ENCODE measurements at places on chromosomes 5 and 9. TPM values are rescaled to one million over a fixed set of nuclear protein-coding genes. Genes with fewer than 3 reads are reported as not detected.

GRCh38 chr9:129383561-129384490 is 205.8 kb upstream of the IER5L start:
- peak overlapping the region; percentile 88 for H3K27ac ChIP-seq
- H3K36me3 ChIP-seq = no peaks in the 10 kb centered on the region
- H3K4me1 ChIP-seq = peaks cover 17% of the 10 kb centered on the region
- DNase-seq = peak; percentile 76
- peaks cover 2% of the 10 kb centered on the region for H3K27me3 ChIP-seq

- H3K4me1 ChIP-seq = no peaks in the 10 kb centered on the region
- H3K27ac ChIP-seq = no peak overlapping the region
- DNase-seq = no peak
- H3K27me3 ChIP-seq = peaks cover 56% of the 10 kb centered on the region
- H3K36me3 ChIP-seq = no peaks in the 10 kb centered on the region
These were observed 108.8 kb downstream of the BARX1 start for GRCh38 chr9:93846349-93846748.

- DNase-seq = no peak
- H3K4me1 ChIP-seq = no peaks in the 10 kb centered on the region
- no peaks in the 10 kb centered on the region for H3K36me3 ChIP-seq
- no peak overlapping the region for H3K27ac ChIP-seq
- H3K27me3 ChIP-seq = peaks cover 8% of the 10 kb centered on the region
These were observed 21.1 kb downstream of the GFPT2 start for GRCh38 chr5:180332051-180332517.

- peak overlapping the region; percentile 51 for H3K4me3 ChIP-seq
- peaks cover 88% of the 10 kb centered on the region for H3K36me3 ChIP-seq
- H3K27me3 ChIP-seq = no peaks in the 10 kb centered on the region
- H3K4me1 ChIP-seq = peaks cover 81% of the 10 kb centered on the region
These were observed 6.6 kb downstream of the GRK6 start for GRCh38 chr5:177432839-177433657.

GRCh38 chr5:82594097-82594496 is 315.9 kb upstream of the RPS23 start:
- no peak overlapping the region for H3K27ac ChIP-seq
- DNase-seq = no peak

- no peak overlapping the region for H3K4me3 ChIP-seq
- H3K27ac ChIP-seq = no peak overlapping the region
- no peaks in the 10 kb centered on the region for H3K27me3 ChIP-seq
These were observed 53.9 kb upstream of the CPEB4 start for GRCh38 chr5:173834071-173834771.

- H3K27me3 ChIP-seq = peaks cover 31% of the 10 kb centered on the region
- no peak for DNase-seq
- no peak overlapping the region for H3K4me3 ChIP-seq
These were observed 69.3 kb downstream of the MACIR start for GRCh38 chr5:103327893-103328292.

GRCh38 chr9:28792716-28793115 is 1219.4 kb upstream of the C9orf72 start:
- no peak overlapping the region for H3K4me3 ChIP-seq
- no peaks in the 10 kb centered on the region for H3K36me3 ChIP-seq

GRCh38 chr5:96330530-96331140 is 102.4 kb downstream of the PCSK1 start:
- no peak overlapping the region for H3K4me3 ChIP-seq
- DNase-seq = no peak
- H3K4me1 ChIP-seq = no peaks in the 10 kb centered on the region
- H3K27ac ChIP-seq = no peak overlapping the region

- H3K27ac ChIP-seq = no peak overlapping the region
- no peak overlapping the region for H3K4me3 ChIP-seq
- no peak for DNase-seq
- no peaks in the 10 kb centered on the region for H3K36me3 ChIP-seq
- no peaks in the 10 kb centered on the region for H3K27me3 ChIP-seq
These were observed 273.1 kb upstream of the PIK3R1 start for GRCh38 chr5:67942421-67942820.

- peaks cover 13% of the 10 kb centered on the region for H3K4me1 ChIP-seq
- DNase-seq = peak; percentile 14
- no peak overlapping the region for H3K4me3 ChIP-seq
- H3K27me3 ChIP-seq = no peaks in the 10 kb centered on the region
- no peak overlapping the region for H3K27ac ChIP-seq
These were observed 40.8 kb downstream of the GRAMD2B start for GRCh38 chr5:126464016-126464415.

- no peaks in the 10 kb centered on the region for H3K4me1 ChIP-seq
- H3K4me3 ChIP-seq = no peak overlapping the region
These were observed 261.2 kb upstream of the PIK3R1 start for GRCh38 chr5:67954351-67954750.

DNA sequence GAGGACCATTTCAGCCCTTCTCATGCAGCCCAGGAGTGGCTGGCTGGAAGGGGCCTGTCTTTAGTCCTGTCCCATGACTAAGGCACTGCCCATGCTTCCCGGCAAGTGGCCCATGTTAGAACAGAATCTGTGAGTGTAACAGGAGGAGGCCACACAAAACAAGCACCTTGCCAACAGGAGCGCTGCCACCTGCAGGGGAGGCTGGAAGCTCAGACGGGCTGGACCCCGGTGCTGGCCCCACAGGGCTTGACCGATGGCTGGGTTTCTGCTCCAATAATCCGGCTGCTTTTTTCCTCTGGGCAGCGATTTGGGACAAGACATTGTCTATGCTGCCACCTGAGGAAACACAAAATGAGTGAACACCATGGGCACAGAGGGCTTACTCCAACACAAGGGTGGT is 28.4 kb downstream of the ANKS6 start:
- no peak overlapping the region for H3K4me3 ChIP-seq
- no peaks in the 10 kb centered on the region for H3K27me3 ChIP-seq
- H3K36me3 ChIP-seq = peaks cover 3% of the 10 kb centered on the region
- no peak overlapping the region for H3K27ac ChIP-seq

- H3K4me1 ChIP-seq = peaks cover 44% of the 10 kb centered on the region
- peaks cover 17% of the 10 kb centered on the region for H3K36me3 ChIP-seq
- no peak for DNase-seq
These were observed 4.5 kb downstream of the ST6GALNAC4 start for GRCh38 chr9:127912296-127912695.

DNA sequence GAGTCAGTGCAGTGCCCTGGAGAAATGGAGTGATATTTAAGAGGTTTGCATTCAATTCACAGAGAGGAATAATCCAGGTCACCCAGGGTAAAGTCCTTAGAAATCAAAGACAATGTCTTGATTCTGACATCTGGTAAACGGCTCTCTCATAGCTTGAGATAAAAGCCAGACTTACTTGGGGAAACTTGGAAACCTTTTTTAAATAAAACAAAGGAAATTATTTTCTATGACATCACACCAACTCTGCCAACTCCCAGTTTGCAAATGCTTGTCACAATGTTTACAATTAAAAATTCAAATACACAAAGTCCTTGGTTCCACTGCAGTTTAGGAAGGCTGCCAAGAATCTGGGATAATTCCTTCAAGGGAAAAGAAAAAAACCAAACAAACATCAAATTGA is 255.1 kb upstream of the NREP start:
- no peaks in the 10 kb centered on the region for H3K4me1 ChIP-seq
- H3K27ac ChIP-seq = no peak overlapping the region
- DNase-seq = no peak

DNA sequence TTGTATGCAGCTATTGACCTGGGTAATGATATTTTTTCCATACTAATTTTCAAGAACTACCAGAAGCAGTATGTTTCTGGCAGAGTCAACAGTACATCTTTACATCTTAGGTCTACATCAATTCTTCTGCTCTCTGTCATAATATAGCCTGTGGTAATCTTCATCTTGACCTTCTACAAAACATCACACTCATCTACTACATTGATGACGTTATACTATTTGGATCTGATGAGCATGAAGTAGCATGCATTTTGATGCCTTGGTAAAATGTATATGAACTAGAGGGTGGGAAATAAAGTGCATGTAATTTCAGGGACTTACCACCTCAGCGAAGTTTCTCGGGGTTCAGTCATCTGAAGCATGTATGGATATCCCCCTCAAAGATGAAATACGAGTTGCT is 629.7 kb upstream of the SGCD start:
- H3K4me1 ChIP-seq = no peaks in the 10 kb centered on the region
- H3K27ac ChIP-seq = no peak overlapping the region
- DNase-seq = no peak
- no peaks in the 10 kb centered on the region for H3K27me3 ChIP-seq
- H3K4me3 ChIP-seq = no peak overlapping the region

- no peak overlapping the region for H3K27ac ChIP-seq
- H3K36me3 ChIP-seq = peaks cover 37% of the 10 kb centered on the region
- peaks cover 9% of the 10 kb centered on the region for H3K4me1 ChIP-seq
- H3K4me3 ChIP-seq = no peak overlapping the region
These were observed 58.2 kb downstream of the F2RL2 start for GRCh38 chr5:76565009-76565408.

GRCh38 chr9:91732187-91733005 is 217.6 kb downstream of the ROR2 start:
- peaks cover 9% of the 10 kb centered on the region for H3K27me3 ChIP-seq
- no peaks in the 10 kb centered on the region for H3K36me3 ChIP-seq
- H3K4me3 ChIP-seq = no peak overlapping the region
- no peak overlapping the region for H3K27ac ChIP-seq
- peaks cover 3% of the 10 kb centered on the region for H3K4me1 ChIP-seq
- no peak for DNase-seq

GRCh38 chr9:113775749-113776148 is 100.4 kb upstream of the ZNF618 start:
- H3K36me3 ChIP-seq = no peaks in the 10 kb centered on the region
- DNase-seq = no peak
- H3K27ac ChIP-seq = no peak overlapping the region
- H3K4me1 ChIP-seq = no peaks in the 10 kb centered on the region
- no peak overlapping the region for H3K4me3 ChIP-seq

DNA sequence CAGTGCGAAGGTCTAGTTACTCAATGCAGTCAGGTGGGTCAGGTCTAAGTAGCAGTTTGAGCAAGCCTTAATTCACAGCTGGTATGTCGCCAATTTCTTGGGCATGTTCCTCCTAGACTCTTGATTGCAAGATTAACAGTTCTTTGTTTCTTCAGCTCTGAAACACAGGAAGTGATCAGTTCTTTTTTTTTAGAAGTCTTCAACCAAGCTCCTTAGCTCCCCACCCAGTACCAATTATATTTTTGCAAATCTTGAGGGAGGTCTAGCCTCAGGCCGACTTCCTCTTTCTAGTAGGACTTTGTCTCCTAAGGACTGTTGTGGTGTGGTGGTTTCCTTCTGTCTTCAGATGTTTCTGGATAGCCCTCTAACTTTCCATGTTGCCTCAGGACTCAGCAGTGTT is 2054.2 kb downstream of the MAT2B start:
- no peak overlapping the region for H3K27ac ChIP-seq
- no peaks in the 10 kb centered on the region for H3K27me3 ChIP-seq
- DNase-seq = no peak
- no peaks in the 10 kb centered on the region for H3K36me3 ChIP-seq
- no peaks in the 10 kb centered on the region for H3K4me1 ChIP-seq
- no peak overlapping the region for H3K4me3 ChIP-seq

GRCh38 chr5:93585041-93585766 is 2.2 kb downstream of the NR2F1 start:
- peaks cover 7% of the 10 kb centered on the region for H3K36me3 ChIP-seq
- DNase-seq = no peak
- H3K4me1 ChIP-seq = peaks cover 28% of the 10 kb centered on the region
- peaks cover 52% of the 10 kb centered on the region for H3K27me3 ChIP-seq
- peak overlapping the region; percentile 44 for H3K4me3 ChIP-seq

- no peaks in the 10 kb centered on the region for H3K27me3 ChIP-seq
- H3K4me3 ChIP-seq = peak overlapping the region; percentile 58
- H3K36me3 ChIP-seq = peaks cover 89% of the 10 kb centered on the region
- H3K4me1 ChIP-seq = peaks cover 97% of the 10 kb centered on the region
- DNase-seq = peak; percentile 41
These were observed 31.2 kb downstream of the SEMA4D start for GRCh38 chr9:89466451-89467277.

- peaks cover 2% of the 10 kb centered on the region for H3K27me3 ChIP-seq
- no peak overlapping the region for H3K4me3 ChIP-seq
- no peak overlapping the region for H3K27ac ChIP-seq
- no peak for DNase-seq
These were observed 161.4 kb upstream of the KLF4 start for GRCh38 chr9:107650995-107651394.

- no peak overlapping the region for H3K4me3 ChIP-seq
- H3K36me3 ChIP-seq = no peaks in the 10 kb centered on the region
- no peak overlapping the region for H3K27ac ChIP-seq
These were observed 13.2 kb upstream of the LVRN start for GRCh38 chr5:115949096-115949495.

GRCh38 chr5:2917093-2917492 is 165.6 kb upstream of the IRX2 start:
- no peaks in the 10 kb centered on the region for H3K27me3 ChIP-seq
- DNase-seq = no peak
- no peak overlapping the region for H3K27ac ChIP-seq

GRCh38 chr5:231661-232060 is 13.5 kb downstream of the SDHA start:
- no peak for DNase-seq
- H3K36me3 ChIP-seq = peaks cover 58% of the 10 kb centered on the region
- H3K27me3 ChIP-seq = no peaks in the 10 kb centered on the region
- H3K27ac ChIP-seq = peak overlapping the region; percentile 46
- peaks cover 2% of the 10 kb centered on the region for H3K4me1 ChIP-seq

- H3K27ac ChIP-seq = no peak overlapping the region
- no peak overlapping the region for H3K4me3 ChIP-seq
- no peaks in the 10 kb centered on the region for H3K27me3 ChIP-seq
- no peak for DNase-seq
- H3K36me3 ChIP-seq = no peaks in the 10 kb centered on the region
- no peaks in the 10 kb centered on the region for H3K4me1 ChIP-seq
These were observed 33.8 kb upstream of the TXNDC8 start for GRCh38 chr9:110371411-110372007.

- peaks cover 14% of the 10 kb centered on the region for H3K27me3 ChIP-seq
- no peaks in the 10 kb centered on the region for H3K4me1 ChIP-seq
- no peak for DNase-seq
- peaks cover 2% of the 10 kb centered on the region for H3K36me3 ChIP-seq
- H3K4me3 ChIP-seq = no peak within 1 kb of the TSS
- H3K27ac ChIP-seq = no peak within 1 kb of the TSS
These were observed at the start of gene PCDHB2 for GRCh38 chr5:141094481-141095262. Gene PCDHB2, plus strand, starts transcription at chr5:141094615. Its CDS starts 176 bp downstream, at chr5:141094791.

- H3K4me1 ChIP-seq = peaks cover 23% of the 10 kb centered on the region
- no peak for DNase-seq
- no peak overlapping the region for H3K4me3 ChIP-seq
- H3K27me3 ChIP-seq = no peaks in the 10 kb centered on the region
These were observed 75.1 kb downstream of the MRPS27 start for GRCh38 chr5:72244862-72245371.

GRCh38 chr5:167853421-167853820 is 438.0 kb upstream of the WWC1 start:
- no peak overlapping the region for H3K4me3 ChIP-seq
- H3K27ac ChIP-seq = no peak overlapping the region
- DNase-seq = no peak
- no peaks in the 10 kb centered on the region for H3K4me1 ChIP-seq
- H3K36me3 ChIP-seq = no peaks in the 10 kb centered on the region
- H3K27me3 ChIP-seq = no peaks in the 10 kb centered on the region

Gene DIRAS2
- not detected for total RNA-seq

Gene NME5
- total RNA-seq = not detected

Gene PLCXD3
- total RNA-seq = not detected

Gene RPS14
- 2,478 TPM for total RNA-seq

Gene TOR2A
- 24.0 TPM for total RNA-seq

Gene FGF1
- not detected for total RNA-seq

Gene OR4F3
- not detected for total RNA-seq

Gene SUSD1
- 12.0 TPM for total RNA-seq

Gene WDR38
- total RNA-seq = not detected

Gene TTC16
- total RNA-seq = 1.6 TPM

Gene ZNF462
- total RNA-seq = 0.89 TPM

Gene KLHL3
- total RNA-seq = 27.1 TPM

Gene PCDH1
- total RNA-seq = not detected

Gene GBGT1
- total RNA-seq = 2.7 TPM
